Right forelimb (tissue), 1 donor: ENCODE measurements at places on chromosomes 5 and 9.

DNA sequence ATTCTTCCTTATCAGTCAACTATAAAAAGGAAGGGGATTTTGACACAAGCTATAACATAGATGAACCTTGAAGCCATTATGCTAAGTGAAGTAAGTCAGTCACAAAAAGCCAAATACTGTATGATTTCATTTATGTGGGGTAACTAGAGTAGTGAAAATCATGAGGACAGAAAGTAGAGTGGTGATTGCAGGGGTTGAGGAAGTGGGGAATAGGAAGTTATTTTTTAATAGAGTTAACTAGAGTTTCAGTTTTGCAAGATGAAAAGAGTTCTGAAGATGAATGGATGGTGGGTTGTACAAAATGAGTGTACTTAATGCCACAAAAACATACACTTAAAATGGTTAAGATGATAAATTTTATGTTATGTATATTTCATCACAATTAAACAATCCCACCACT is 65.4 kb upstream of the FAM174A start:
- DNase-seq, result no peak

DNA sequence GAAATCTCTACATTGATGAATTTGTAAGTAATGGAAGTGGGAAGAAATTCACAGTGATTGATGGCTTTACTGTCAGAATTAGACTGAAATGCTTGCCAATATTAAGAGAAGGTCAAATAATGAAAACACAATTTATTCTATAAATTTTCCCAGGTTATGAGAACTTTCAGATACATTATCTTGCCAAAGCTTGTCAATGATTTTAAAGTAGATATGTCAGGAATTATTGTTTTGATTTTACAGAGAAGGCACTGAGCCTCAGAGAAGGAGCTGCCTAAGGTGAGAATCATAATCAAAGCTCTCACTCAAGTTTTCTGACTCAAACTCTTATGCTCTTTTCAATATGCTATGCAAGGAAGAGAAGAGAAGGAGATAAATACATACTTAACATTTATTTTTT is 564.0 kb upstream of the RGMB start:
- no peak for DNase-seq

GRCh38 chr9:120536949-120537640 is 42.9 kb downstream of the CDK5RAP2 start:
- no peak for DNase-seq

DNA sequence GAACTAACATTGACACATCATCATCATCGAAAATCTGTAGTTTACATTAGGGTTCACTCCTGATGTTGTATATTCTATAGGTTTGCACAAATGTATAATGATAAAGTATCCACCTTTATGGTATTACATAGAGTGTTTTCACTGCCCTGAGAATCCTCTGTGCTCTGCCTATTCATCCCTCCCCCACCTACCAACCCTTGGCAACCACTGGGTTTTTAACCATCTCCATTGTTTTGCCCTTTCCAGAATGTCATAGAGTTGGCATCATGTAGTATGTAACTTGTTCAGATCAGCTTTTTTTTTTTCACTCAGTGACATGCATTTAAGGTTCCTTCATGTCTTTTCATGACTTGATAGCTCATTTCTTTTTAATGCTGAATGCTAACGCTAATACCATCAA is 106.0 kb downstream of the ARHGEF28 start:
- no peak for DNase-seq

DNA sequence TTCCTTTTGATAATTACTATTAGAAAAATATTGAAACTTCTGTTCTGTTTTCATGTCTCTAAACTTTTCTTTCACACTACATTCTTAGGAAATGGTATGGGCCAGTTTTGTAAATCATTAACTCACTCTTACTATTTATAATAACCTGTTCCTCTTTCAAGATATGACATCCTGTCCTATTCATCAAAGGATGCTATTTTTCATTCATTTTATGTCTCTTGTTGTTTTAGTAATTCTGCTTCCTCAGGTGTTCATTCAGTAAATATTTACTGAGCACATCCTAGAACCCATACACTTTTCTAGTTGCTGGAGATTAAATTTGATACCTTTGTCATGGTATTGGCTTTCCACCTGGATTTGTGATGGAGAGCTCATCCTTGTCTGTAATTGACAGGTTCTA is 58.0 kb downstream of the GDA start:
- DNase-seq, result no peak

GRCh38 chr9:79014929-79015699 is 556.7 kb upstream of the TLE4 start:
- DNase-seq, result no peak

GRCh38 chr9:38226491-38226951 is 157.5 kb upstream of the SHB start:
- no peak for DNase-seq

DNA sequence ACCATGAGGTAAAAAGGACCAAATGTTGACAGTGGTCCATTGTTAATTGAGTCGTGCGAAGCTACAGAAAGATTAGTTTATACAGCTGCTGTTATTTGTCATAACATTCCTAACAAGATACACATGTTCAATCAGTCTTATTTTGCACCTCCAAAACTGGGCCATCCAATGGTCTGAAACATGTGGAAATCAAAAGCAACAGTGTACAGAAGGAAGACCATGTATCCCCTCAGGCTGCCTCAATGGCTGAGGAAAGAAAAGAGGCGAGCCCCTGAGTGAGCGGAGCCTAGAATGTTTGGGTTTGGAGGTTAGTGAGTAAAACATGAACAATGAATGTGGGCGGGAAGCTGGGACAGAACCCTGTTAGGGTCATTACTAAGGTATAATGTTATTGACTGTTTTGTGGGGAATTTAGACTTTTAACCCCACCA is 35.6 kb downstream of the NFIB start:
- no peak for DNase-seq

- no peak for DNase-seq
These were observed 69.9 kb downstream of the SEMA6A start for GRCh38 chr5:116504593-116505166.

DNA sequence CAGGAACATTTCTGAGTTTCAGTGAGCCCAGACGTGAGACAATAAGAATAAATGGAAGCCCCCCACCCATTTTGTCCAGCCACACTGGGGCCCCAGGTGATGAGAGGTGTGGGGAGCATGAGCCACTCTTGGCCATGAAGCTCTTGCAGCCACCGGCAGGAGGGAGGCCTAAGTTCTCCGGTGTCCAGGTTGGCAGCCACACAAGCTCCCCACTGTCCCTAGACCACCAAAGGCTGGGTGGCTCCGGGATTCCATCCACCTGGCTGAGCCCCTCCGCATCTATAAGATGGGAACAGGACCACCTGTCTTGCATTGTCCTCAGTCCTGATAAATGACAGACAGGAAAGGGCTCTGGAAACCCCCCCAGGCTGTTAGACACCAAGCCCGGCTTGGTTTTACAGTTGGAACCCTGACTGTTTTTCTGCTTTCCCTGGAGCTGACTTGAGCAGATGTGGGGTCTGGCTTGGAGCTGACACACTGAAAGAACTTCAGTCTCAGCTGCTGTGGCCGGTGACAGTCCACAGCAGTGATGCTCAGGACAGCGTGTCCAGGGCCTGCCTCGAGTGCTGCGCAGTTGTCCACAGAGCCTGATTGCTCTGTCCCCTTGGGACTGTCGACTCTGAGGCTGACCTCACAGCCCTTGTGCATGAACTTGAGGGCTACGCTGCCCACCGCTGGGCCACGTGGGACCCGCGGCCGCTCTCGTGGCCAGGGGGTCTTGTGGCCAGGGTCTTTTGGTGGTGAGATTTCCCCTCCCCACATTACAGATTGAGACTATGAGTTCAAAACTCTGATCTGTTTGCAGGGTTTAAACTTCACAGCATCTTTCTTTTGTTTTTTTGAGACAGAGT is 74.8 kb downstream of the PSMB7 start:
- DNase-seq, result no peak

DNA sequence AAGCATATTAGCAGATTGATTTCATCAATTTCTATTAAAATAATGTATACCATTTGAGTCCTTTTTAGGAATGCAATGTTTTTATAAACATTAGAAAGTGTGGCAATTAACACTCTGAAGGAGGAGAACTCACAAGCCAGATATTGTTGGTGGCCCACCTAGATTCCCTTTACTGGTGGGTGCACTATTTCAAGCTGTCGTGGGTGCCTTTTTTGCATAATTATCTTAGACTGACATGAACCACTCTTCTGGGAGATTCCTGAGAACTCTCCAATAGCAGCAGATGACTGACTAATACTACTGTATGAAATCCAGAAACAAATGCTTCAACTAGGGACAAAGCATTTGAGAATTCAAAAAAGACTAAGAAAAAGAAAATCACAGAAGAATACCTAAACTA is 526.0 kb downstream of the CDH18 start:
- no peak for DNase-seq

DNA sequence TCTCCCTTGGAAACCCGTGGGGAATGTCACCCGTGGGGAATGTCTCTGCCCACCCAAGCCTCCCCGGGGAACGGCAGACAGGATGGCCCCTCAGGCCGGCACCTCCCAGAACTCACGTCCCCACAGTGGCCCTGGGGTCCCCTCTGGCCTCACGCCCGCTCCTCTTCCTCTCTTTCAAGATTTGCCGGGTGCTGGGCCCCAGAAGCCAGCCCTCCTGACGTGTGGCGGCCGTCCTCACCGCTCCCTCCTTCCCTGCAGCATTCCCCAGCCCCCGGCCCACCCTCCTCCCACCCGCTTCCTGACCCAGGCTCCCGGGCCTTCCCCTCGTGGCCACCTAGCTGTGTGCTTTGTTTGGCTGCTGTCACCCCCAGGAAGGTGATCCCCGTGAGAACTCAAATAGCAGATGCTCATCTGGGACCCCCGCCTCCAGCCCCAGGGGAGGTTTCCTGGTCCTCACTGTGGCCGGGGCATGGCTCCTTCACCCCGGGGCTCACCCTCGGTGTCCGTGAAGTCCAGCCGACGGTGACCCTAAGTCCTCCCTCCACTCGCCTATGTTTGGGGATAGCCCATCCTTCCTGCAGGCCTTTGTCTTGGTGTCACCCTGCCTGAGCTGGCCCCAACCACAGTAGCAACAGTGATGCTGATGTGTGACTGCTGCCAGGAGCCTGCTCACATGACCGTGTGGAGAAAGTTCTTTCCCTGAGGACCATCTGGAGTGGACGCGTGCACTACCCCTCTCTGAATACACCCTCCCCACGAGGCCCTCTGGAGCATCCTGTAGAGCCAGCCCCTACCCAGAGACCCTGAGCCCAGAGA is 163.3 kb upstream of the IER5L start:
- no peak for DNase-seq

- DNase-seq, result no peak
These were observed 104.9 kb upstream of the CDH10 start for GRCh38 chr5:24749701-24750100.

- DNase-seq, result no peak
These were observed 422 bp upstream of the TRIM32 start for GRCh38 chr9:116686693-116687073.

GRCh38 chr5:93589829-93590215 is 6.8 kb downstream of the NR2F1 start:
- DNase-seq, result no peak

- no peak for DNase-seq
These were observed 1.1 kb upstream of the ICE1 start for GRCh38 chr5:5421149-5421960.

- DNase-seq, result no peak
These were observed 468.5 kb downstream of the CDH9 start for GRCh38 chr5:26569929-26570258.

GRCh38 chr5:61614606-61615005 is 282.5 kb downstream of the ZSWIM6 start:
- no peak for DNase-seq

DNA sequence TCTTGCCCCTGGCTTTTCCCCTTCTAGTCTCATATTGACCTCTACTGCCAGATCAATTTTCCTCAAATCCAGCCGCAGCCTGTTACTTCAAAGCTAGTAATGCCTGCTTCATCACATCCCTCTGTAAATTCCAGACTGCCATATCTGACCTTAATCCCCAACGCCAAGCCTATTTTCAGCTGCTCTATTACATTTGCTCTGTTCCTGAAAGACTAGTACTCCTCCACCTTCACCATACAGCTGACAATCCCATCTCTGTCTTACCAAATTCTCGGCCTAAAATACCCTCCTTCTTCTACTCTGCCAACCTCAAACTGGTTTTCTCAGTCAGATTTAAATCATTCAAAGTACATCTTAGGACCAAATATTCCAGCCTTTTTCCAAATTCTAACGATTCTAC is 420.2 kb downstream of the RAB3C start:
- DNase-seq, result no peak

GRCh38 chr9:98318041-98318790 is 62.8 kb upstream of the TBC1D2 start:
- DNase-seq, result no peak

- DNase-seq, result no peak
These were observed 12.1 kb downstream of the PRRC2B start for GRCh38 chr9:131405858-131406537.

- DNase-seq, result peak; percentile 69
These were observed 1.3 kb downstream of the GPR150 start for GRCh38 chr5:95620870-95621838.

- DNase-seq, result no peak
These were observed 140.8 kb downstream of the PRR16 start for GRCh38 chr5:120604884-120605283.

DNA sequence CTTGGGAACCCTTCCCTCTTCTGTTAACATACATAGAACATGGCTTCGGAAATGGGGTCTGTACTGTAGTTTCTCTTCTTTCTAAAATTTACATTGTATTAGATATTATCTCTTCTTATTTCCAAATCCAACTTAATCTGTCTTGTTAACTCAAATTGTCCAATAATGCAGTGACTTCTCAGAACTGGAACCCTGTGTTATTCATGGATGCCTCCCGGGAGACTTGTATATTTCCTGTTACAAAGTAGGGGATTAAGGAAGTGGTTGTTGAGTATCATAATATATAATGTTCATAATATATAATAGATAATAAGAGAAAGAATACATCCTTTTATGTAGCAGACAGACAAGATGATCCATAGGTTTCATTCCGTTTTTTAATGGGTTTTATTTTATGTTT is 128.4 kb downstream of the ZSWIM6 start:
- no peak for DNase-seq

DNA sequence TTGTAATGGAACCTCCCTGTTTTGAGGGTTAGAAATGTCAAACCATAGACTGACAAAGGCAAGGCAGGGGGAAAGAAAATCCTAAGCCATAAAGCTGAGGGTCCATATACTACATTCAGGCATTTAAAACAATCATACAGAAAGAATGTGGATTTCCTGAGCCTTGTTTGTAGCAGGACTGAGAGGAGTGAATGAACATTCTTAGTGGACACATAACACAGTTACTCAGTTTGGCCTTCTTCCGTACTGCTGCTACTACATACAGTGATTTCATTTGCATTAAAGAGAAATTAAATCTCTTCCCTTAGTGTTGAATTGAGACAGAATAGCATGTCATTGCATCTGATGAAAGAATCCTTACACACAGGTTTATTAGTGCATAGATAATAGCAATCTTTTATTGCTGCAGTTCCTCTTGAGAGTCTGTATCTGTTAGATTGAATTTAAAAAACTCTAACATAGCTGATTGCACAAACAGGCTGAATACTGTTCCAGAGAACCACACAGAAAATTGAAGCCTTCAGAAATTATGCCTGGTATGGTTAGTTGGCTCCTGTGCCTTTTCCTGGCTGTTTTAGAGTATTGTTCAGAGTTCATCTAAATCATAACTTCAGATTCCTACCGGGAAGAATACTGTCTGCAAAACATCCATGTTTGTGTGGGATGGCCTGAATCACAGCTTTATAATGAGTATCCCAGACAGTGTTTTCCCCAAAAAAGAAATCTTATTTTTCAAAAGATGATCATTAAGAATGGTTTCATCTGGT is 2.0 kb upstream of the MTX3 start:
- DNase-seq, result no peak

GRCh38 chr5:173961418-173961817 is 27.6 kb upstream of the C5orf47 start:
- DNase-seq, result no peak

GRCh38 chr5:72402959-72403628 is 82.9 kb downstream of the PTCD2 start:
- DNase-seq, result no peak
